Activated naive CD4-positive, alpha-beta T cell treated with anti-CD3 and anti-CD28 coated beads, Interleukin-2, amount 50 U/mL, for 72 hours (primary cell): ENCODE measurements at places on chromosomes 3 and 15. TPM values are rescaled to one million over a fixed set of nuclear protein-coding genes. Genes with fewer than 3 reads are reported as not detected.

GRCh38 chr3:161409069-161409468 is 37.8 kb upstream of the SPTSSB start:
- peak; percentile 19 for DNase-seq

DNA sequence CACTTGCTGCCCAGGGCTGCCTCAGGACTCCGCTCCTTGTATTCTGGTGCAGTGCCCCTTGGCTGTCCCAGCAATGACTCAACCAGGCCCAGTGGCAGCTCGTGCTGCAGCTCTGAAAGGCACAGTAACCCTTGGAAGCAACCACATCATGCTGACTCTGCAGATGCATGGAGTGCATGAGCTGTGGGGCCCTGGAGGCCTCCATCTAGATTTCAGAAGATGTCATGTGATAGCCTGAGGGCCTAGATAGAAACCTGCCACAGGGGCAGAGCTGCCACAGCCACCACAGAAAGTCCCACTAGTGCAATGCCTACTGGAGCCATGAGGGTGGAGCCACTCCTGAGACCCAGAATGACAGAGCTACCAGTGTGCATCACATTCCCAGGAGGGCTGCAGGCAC is 117.1 kb upstream of the SMAD3 start:
- no peak for DNase-seq

The NR2E3 gene
- total RNA-seq = not detected

DNA sequence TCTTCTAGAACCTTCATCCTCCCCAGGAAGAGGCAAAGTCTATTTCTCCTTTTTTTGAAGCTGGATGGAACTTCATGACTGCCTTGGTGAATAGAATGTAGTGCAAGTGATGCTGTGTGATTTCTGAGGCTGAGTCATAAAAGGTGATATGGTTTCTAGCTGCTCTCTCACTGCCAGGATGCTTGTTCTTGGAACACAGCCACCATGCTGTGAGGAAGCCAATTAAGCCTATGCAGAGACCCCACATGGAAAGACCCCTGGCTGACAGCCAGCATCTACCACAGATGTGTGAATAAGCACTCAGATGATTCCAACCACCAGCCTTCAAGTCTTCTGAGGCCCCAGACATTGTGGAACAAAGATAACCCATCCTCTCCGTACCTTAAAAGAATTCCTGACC is 57.0 kb downstream of the ISL2 start:
- no peak for DNase-seq

The LTK gene
- total RNA-seq = 0.20 TPM

DNA sequence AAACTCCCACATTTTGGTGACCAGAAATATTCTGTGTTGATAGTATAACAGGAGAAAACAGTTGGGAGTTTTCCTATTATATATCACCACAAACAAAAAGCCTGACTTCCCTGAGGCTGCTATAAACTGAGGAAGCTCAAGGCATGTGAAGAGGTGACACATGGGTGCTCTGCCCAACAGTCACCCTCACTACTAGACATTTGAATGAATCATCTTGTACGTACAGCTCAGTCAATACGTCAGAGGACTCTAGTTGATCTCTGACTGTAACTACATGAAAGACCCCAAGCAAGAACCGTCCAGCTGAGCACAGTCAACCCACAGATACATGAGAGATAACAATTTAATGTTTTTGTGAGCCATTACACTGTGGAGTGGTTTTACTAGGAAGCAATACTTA is 338.3 kb upstream of the ATP11B start:
- DNase-seq = no peak

The CHRNA3 gene
- total RNA-seq = not detected

DNA sequence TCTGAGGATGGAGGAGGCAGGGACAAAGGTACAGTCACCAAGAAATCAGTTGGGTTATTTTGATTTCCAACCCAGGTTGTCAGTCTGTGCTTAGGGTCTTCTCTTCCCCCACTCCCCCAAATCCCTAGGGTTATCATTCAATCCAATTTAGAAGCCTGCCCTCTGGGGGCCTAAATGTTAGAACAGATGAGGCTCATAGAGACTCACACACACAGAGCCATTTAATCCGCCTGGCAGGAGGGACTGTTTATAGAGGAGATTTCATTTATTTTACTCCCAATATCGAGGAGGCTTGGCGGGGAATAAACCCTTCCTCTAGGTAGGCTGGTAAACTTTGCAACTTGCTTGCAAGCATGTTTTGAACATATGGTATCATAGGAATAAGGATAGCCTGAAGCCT is 52.8 kb downstream of the RHCG start:
- DNase-seq = no peak

DNA sequence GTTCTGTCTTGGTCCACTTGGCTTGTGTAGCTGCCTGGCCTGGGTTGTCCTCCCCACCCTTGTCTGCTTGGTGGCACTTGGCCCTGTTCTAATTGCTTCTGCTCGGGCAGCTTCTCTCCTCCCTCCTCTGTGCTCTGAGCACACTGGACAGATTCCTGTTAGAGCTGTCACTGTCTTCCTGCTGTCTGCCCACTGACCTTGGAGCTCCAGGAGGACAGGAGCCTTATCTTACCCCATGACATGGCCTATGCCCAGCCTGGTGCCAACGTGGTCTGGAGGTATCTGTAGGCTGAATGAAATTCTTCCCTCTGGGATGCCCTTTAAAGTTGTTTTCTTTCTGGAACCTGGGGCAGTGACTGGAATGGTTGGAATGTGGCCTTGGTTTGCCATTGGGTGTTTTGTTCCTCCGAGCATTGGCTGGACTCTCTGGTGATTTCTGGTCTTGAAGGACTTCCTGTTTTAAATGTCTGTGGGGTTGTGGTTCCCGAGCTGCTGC is 94.1 kb downstream of the FAM43A start:
- no peak for DNase-seq

GRCh38 chr3:147089286-147089685 is 317.1 kb downstream of the ZIC4 start:
- no peak for DNase-seq

The TUSC7 gene
- total RNA-seq = not detected

- DNase-seq = no peak
Measured at GRCh38 chr3:85370341-85370740, 411.6 kb downstream of the CADM2 start.

GRCh38 chr3:11077466-11077865 is 76.8 kb upstream of the HRH1 start:
- no peak for DNase-seq

DNA sequence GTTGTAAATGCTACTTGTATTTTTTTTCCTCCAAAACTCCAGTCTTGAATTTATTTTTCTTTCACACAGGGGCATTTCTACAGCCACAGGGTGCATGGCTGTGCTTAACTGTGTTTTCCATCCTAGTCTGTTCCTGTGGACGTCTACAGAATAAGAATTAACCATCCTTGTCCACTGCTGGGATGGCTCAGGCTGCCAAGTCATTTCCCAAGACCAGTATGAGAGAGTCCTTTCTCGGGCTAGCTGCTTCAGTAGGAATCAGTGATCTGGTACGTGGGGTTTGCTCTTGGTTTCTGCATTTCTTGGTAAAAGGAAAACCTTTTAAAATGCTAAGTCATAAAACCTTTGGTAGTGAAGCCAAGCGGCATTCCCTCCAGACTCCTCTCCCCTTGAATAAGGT is 29.8 kb downstream of the CHDH start:
- DNase-seq = no peak

The CFAP20DC gene
- 2.6 TPM for total RNA-seq

DNA sequence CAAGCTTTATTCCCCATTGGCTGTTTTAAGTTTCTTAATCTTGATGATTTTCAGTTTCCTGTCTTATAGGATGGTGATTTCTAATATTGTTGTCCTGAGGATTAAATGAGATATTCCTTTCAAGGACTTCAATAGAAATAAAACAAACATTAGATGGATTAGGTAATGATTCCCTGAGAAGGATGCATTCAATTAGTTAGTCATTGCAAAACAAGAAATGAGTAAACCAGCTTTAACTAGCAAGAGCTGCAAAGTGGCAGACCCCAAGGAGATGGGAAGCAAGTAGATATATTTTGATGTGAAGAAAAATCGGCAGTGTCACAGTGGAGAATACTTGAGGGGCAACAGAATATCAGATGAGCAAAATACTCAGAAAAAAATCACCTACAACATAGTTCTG is 849.1 kb downstream of the TUSC7 start:
- DNase-seq = no peak

DNA sequence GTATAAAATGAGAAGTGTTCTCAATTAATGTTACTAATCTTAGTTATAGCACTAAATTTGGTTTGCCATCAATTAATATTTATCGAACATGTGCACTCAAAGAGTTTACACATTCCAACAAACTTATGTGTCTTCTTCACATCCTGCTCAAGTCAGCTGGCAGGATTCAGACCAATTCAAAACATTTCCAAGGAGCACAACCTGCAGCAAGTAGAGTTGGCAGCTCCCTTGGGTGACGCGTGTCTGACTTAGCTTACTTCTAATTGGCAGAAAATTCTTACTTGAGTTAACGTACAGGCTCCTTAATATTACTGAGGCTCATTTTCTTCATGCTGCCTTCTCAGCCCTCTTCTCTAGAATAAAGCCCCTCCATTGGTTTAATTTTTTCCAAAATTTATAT is 110.4 kb upstream of the PFN2 start:
- DNase-seq = no peak

The VILL gene
- 13.2 TPM for total RNA-seq

The IQCH gene
- total RNA-seq = 0.75 TPM

DNA sequence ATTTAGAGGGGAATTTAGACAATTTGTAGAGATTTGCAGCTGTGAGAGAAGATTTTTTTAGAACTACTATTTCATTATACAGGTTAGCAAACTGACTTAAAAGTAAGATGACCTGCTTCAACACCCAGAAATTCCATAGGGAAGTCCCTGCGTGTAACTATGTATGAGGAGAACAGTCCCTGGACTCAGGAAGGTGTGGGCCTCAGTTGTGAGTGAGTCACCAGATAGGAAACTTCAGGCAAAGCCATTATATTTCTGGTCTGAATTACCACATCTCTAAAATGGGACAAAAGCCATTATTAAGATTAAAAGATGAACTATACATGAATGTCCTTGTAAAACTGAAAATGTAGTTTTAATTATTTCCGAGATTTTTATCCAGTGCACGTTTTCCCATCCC is 488.3 kb upstream of the GOLIM4 start:
- no peak for DNase-seq

GRCh38 chr3:192685801-192686200 is 41.5 kb downstream of the FGF12 start:
- DNase-seq = no peak

DNA sequence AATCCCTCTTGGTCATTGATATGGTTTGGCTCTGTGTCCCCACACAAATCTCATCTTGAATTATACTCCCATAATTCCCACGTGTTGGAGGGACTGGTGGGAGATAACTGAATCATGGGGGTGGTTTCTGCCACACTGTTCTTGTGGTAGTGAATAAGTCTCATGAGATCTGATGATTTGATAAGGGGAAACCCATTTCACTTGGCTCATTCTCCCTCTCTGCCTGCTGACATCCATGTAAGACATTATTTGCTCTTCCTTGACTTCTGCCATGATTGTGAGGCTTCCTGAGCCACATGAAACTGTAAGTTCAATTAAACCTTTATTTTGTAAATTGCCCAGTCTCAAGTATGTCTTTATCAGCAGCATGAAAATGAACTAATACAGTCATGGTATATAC is 106.9 kb upstream of the UBP1 start:
- no peak for DNase-seq

- DNase-seq = no peak
Measured at GRCh38 chr3:19940643-19941042, 6.3 kb upstream of the RAB5A start.

GRCh38 chr15:96046620-96047240 is 283.8 kb upstream of the NR2F2 start:
- no peak for DNase-seq

GRCh38 chr15:62118520-62119226 is 46.4 kb downstream of the C2CD4B start:
- DNase-seq = no peak

GRCh38 chr3:156382458-156383346 is 172.2 kb downstream of the SSR3 start:
- DNase-seq = no peak

- DNase-seq = no peak
Measured at GRCh38 chr3:118436697-118437262, 597.9 kb downstream of the IGSF11 start.
